NCI-H1105 (cell line): ENCODE measurements at places on chromosomes 2 and 18.
A peak's percentile ranks its signal among the peaks of the same experiment; 100 is the strongest.

DNA sequence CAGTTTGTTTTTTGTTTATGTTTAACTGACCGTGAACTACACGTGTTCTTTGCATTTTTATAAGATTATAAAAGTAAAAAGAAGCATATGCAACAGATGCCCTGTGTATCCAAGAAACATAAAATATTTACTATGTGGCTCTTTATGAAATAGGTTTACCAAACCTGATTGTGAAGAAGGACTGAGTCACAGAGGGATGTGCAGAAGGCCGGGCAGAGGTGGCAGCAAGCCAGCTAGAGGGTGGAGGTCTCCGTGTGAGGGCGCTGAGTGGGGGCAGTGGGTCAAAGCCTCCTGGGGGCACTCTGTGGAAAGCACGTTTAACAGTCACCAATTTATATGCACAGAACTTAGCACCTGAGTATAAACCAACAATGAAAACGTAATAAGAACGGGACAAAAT lies 97.2 kb downstream of the TMEM18 start:
- peak; percentile 3 for DNase-seq

DNA sequence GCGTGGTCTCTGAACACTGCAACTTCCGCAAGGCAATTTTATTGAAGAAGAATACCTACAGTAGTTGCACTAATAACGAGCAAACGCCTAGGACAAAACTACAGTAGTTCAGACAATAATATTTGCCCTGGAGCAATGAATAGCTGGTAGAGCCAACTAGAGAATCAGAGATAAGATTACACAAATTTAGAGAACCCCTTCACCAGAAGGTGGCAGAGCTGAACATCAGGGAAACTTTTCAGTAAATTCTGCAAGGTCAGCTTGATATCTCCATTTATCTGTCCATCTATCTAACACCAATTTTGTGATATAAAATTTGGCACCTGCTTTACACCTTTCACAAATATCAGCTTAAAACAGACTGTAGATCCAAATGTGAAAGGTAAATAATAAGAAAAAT lies 43.8 kb downstream of the CDH19 start:
- peak; percentile 43 for DNase-seq

GRCh38 chr2:27370816-27371620 lies 602 bp downstream of the SNX17 start:
- DNase-seq, result no peak

DNA sequence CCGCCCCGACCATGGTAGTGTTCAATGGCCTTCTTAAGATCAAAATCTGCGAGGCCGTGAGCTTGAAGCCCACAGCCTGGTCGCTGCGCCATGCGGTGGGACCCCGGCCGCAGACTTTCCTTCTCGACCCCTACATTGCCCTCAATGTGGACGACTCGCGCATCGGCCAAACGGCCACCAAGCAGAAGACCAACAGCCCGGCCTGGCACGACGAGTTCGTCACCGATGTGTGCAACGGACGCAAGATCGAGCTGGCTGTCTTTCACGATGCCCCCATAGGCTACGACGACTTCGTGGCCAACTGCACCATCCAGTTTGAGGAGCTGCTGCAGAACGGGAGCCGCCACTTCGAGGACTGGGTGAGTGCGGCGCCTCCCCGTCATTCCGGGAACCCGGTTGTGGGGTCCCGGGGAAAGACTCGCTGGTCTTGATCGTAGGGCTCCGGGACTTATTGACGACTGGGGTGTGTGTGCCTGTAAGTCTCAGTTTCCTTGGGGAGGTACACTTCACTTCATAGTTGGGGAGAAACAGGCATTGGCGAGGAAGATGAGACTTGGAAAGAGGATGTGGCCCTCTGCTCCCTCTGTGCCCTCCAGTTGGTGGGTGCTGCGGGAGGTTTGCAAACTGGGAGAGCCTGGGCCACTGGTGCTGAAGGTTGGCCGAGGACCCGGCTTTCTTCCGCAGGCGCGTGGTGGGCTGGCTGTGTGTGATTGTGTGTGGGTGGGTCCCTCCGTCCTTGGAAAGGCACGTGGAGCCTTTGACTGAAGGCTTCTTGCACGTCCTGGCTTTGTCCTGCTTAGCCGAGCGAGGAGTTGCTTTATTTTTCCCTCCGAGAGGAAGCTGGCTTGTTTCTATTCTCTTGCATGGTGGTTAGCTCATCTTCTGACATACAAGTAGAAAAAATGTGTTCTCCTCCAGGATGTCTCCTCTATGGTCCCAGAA lies 886 bp downstream of the PRKCE start:
- no peak for DNase-seq

DNA sequence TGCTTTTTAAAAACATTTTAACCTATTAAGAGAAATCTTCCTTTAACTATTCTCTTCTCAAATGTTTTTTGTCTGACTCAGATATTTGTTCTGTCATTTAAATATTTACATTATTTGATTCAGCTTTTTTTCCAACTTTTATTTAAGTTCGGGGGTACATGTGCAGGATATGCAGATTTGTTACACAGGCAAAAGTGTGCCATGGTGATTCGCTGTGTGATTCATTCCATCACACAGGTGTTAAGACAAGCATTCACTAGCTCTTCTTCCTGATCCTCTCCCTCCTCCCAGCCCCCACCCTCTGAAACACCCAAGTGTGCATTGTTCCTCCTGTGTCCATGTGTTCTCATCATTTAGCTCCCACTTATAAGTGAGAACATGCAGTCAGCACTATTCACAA lies 19.4 kb downstream of the SP100 start:
- DNase-seq, result no peak

GRCh38 chr2:174138161-174138560 lies 110.2 kb downstream of the OLA1 start:
- no peak for DNase-seq

- no peak for DNase-seq
Measured at GRCh38 chr2:109128616-109129355, at the start of gene SH3RF3. Gene SH3RF3, plus strand, starts transcription at chr2:109129205.

GRCh38 chr2:169705927-169706326 lies 11.7 kb downstream of the PHOSPHO2 start:
- no peak for DNase-seq

- DNase-seq, result no peak
Measured at GRCh38 chr2:160670618-160671017, 177.0 kb upstream of the RBMS1 start.

GRCh38 chr18:6644836-6645627 lies 84.5 kb upstream of the ARHGAP28 start:
- no peak for DNase-seq

DNA sequence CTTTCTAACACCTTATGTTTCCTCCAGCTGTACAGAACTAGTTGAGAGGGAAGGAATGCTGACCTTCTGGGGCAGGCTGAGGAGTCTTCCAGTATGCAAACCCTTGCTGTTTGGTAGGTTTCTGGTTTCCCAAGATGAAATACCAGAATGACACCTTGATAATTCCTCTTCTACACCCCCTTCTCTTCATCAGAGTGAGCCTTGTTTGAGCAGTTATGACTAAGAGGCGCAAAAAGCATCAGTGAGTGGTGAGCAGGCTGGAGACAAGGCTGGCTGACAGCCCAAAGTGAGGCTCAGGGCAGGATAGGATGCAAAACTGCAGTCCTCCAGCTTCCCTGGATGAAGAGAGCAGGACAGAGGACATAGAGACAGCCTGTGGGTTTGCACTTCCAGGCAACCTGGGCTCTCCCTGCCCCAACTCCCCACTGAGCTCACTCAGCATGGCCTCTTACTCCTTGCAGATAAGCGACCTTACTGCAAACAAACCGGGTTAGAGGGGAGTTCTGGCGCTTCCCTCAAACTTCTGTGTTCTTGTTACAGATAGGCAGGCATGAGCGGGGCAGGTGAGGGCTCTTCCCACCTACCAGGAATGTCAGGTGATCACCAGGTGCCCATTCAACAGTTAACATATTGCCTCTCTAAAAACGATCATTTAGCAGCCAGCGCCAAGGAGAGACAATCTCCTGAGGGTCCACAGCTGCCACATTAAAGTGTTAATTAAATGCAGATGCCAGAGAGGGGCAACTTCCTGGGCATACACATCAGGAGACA lies 5.4 kb downstream of the MPPE1 start:
- no peak for DNase-seq

GRCh38 chr2:71736091-71736861 lies 282.9 kb downstream of the DYSF start:
- no peak for DNase-seq

DNA sequence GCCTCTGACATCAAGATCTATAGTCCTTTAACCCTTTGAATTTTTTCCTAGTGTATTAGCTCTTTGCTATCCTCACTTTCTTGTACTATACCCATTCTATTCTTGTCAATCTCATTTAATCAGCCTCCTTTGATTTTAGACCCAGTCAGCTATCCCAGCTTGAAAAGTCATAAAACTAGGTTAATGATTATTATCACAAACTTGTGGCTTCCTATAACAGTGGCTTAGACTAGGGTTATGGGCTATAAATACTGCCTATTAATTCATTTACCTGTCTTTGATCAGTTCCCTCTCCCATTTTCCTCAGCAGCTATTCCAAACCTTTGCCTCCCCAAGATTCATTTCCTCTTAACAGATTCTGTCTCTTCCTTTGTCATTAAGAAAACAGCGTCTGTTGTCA lies 174.8 kb downstream of the UBR3 start:
- no peak for DNase-seq
